ENCODE measurements at places on chromosomes 12 and 14.

DNA sequence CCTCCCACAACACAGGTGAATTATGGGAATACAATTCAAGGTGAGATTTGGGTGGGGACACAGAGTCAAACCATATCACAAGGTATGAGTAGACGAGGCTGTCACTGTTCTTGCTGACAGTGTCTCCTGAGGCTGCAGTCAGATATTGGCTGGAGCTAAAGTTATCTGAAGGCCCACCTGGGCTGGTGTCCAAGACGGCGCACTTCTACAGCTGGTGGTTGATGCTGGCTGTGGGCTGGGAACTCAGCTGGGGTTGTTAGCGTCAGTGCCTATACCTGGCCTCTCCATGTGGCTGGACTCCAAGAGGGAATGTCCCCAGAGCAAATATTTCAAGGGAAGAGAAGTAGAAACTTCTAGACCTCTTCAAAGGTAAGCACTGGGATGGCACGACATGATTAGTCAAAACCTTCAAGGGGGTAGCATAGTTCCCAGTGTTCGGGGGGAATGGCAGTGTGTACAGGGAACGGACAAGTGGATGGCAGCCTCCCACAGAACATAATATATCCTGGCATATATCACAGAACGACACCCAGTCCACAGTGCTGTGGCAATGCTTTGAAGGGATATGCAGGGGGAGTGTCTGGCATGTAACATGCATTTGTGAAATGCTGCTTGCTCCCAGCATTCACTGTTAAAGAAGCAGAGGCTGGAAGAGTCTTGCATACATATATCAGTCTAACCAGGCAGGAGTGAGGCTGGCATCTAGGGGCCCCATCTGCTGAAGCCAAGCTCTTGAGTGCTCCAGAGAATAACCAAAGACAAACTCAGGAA is 126.7 kb upstream of the RFLNA start:
- DNase-seq, result no peak

DNA sequence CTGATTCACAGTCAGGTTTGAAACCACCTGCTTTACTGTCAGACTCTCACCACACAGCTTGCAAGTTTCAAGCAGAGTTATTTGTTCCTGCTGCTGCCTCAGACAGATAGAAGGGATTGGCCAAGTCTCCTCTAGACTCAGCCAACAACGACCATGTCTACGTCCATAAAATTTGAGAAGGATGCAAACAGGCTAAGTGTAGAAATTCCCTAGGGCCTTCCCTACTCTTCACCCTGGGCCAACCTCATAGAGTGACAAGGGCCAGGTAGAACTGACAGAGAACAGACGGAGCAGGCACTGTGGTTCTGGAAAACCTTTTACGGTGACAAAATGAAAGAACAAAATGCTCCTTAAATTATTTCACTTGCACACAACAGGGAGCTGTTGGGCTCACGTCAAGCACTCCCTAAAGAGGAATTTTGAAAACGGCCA is 39.5 kb downstream of the CLIP1 start:
- no peak for DNase-seq

GRCh38 chr14:70585231-70585630 is 15.2 kb downstream of the MED6 start:
- DNase-seq, result peak; percentile 11

- no peak for DNase-seq
Measured at GRCh38 chr12:24088751-24089509, 139.5 kb upstream of the SOX5 start.

GRCh38 chr12:46451276-46452021 is 78.9 kb upstream of the SLC38A2 start:
- peak; percentile 27 for DNase-seq

DNA sequence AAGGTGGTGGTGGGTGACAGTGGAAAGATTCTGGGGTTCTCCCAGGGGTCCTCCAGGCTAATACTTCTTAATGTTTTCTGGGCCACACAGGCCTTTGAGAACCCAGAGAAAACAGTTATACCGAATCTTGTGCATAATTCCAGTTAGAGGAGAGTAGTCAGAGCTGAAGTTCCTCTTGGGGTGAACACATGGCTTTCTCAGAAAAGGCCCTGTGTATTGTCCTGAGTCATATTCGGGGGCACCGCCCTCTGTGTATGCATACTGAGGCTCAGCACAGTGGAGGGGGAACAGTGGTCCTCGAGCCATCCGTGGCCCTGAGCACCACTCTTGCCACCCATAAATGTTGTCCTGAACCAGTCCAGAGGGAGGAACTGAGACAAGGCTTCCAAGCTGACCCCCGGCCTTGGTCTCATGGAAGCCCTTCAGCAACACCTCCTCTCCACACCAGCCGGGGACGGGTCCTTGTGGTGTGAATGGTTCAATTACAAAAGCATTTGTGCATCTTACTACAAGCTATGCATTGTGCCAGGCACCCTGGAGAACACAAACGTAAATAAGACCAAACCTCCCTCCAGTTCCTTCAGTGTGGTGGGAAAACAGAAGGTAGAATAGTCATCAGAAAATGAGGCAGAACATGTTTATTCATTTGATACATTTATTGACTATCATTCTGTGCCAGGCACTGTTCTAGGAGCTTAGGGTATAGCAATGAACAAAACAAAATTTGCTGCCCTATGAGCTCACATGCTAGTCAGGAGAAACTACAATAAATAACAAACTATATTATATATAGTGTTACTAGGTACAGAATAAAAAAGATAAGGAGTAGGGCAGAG is 9.9 kb downstream of the DHRS2 start:
- no peak for DNase-seq

- DNase-seq, result no peak
Measured at GRCh38 chr12:57551637-57552305, 1.9 kb downstream of the KIF5A start.

Measured in PC-3 (cell line).